Natural killer cell (primary cell): ENCODE measurements at places on chromosomes 2 and 18. TPM values are rescaled to one million over a fixed set of nuclear protein-coding genes. Genes with fewer than 3 reads are reported as not detected.

Gene FANCL
- total RNA-seq, result 8.0 TPM

Gene CABYR
- total RNA-seq, result 0.75 TPM

Gene GPR39
- total RNA-seq, result not detected

Gene IL36G
- total RNA-seq, result not detected

Gene ERMN
- 14.0 TPM for total RNA-seq

Gene PRSS56
- total RNA-seq, result not detected

Gene DNAH6
- total RNA-seq, result 0.60 TPM

Gene WDCP
- total RNA-seq, result 11.8 TPM

Gene SERPINB3
- total RNA-seq, result not detected

Gene VAMP5
- 35.0 TPM for total RNA-seq

Gene TRAPPC8
- 38.5 TPM for total RNA-seq

Gene GRP
- not detected for total RNA-seq

Gene GPR75
- 3.8 TPM for total RNA-seq

Gene LBX2
- total RNA-seq, result 1.8 TPM

Gene ARHGAP25
- total RNA-seq, result 180 TPM

Gene COL3A1
- total RNA-seq, result not detected

Gene ASXL3
- not detected for total RNA-seq

Gene ITGA6
- 34.0 TPM for total RNA-seq

Gene ALPI
- not detected for total RNA-seq

Gene ZNF804A
- total RNA-seq, result 0.25 TPM

Gene LCT
- not detected for total RNA-seq

Gene FKBP7
- 1.3 TPM for total RNA-seq

Gene FOSL2
- 455 TPM for total RNA-seq

Gene CDC42EP3
- 105 TPM for total RNA-seq

Gene FTCDNL1
- total RNA-seq, result not detected

Gene CYP20A1
- 31.9 TPM for total RNA-seq

Gene HOXD12
- not detected for total RNA-seq

Gene FOXD4L1
- not detected for total RNA-seq

Gene GRB14
- total RNA-seq, result not detected

Gene AGXT
- not detected for total RNA-seq

Gene SPC25
- total RNA-seq, result 1.0 TPM

Gene TANC1
- total RNA-seq, result 1.1 TPM

Gene DES
- total RNA-seq, result not detected

Gene DNER
- not detected for total RNA-seq

Gene OTX1
- not detected for total RNA-seq

Gene ANKRD53
- total RNA-seq, result 3.1 TPM

Gene IL37
- total RNA-seq, result not detected

Gene SIX3
- total RNA-seq, result 0.39 TPM

Gene WIPF1
- 640 TPM for total RNA-seq

Gene MYCN
- not detected for total RNA-seq

Gene EVA1A
- not detected for total RNA-seq

Gene CAVIN2
- total RNA-seq, result 23.7 TPM

Gene SKOR2
- not detected for total RNA-seq

Gene ERBB4
- not detected for total RNA-seq
